ENCODE measurements at places on chromosomes 6 and 20.

DNA sequence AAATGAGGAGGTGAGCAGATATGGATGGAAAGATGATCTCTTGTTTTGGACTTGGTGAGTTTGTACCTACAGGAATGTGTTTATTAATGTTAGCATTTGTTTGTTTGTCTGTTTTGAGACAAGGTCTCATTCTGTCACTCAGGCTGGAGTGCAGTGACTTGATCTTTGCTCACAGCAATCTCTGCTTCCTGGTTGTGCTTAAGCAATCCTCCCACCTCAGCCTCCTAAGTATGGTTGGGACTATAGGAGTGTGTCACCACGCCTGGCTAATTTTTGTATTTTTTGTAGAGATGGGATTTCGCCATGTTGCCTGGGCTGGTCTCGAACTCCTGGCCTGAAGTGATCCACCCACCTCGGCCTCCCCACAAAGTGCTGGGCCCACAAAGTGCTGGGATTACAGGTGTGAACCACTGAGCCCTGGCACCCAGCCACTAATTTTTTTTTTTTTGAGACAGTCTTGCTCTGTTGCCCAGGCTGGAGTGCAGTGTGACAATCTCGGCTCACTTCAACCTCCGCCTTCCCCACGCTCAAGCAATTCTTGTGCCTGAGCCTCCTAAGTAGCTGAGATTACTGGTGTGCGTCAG, 7.1 kb downstream of the CASP8AP2 start:
- DNase-seq: no peak

GRCh38 chr6:104251651-104252050, 608.1 kb downstream of the HACE1 start:
- no peak for DNase-seq

DNA sequence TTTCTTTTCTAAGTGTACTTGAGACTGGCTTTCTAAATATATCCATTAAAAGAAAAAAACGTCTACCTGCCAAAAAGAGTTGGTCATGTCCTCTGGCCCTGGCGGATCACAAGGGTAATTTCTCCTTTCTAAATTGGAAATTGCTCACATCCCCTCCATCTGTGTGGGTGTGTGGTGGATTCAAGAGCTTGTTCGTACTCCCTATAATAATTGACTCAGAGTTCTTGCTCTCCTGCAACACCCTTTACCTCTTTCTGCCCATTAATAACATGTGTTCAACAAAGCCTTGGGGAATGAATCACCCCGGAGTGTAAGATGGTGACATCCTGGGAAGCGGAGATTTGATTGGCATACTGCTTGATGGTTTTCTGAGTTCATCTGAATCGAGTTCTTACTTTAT, 263.8 kb downstream of the ALDH8A1 start:
- DNase-seq: no peak

GRCh38 chr6:117605169-117605826, 3.0 kb upstream of the GOPC start:
- no peak for DNase-seq

GRCh38 chr6:90230548-90231215, 66.0 kb downstream of the BACH2 start:
- no peak for DNase-seq

Measured in stimulated activated CD8-positive, alpha-beta memory T cell treated with anti-CD3 and anti-CD28 coated beads, Interleukin-4, amount 100 ng/mL, for 1 hour (primary cell).